ENCODE measurements at places on chromosomes 11 and 22. TPM values are rescaled to one million over a fixed set of nuclear protein-coding genes. Genes with fewer than 3 reads are reported as not detected.
A peak's percentile ranks its signal among the peaks of the same experiment; 100 is the strongest.

DNA sequence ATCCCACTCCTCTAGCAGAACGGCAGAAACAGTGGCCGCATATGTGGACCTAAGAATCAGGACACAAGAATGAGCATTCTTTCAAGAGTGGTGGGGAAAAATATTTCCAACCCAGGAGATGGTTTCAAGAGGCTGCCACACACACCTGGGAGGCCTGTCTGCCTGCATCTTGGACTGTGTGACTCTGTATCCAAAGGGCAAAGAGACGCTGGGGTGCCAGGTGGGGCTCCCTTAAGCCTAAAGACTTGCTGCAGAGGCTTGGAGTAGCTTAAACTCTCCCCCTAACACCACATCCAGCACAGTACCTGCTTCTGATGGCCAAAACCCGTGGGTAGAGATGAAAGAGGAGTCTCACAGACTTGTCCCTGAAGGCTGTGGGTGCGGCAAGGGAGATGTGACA, 3.5 kb downstream of the CXCR5 start:
- no peaks in the 10 kb centered on the region for H3K27me3 ChIP-seq
- H3K4me1 ChIP-seq: peaks cover 36% of the 10 kb centered on the region
- peak overlapping the region; percentile 85 for H3K27ac ChIP-seq
- H3K36me3 ChIP-seq: no peaks in the 10 kb centered on the region
- peak overlapping the region; percentile 31 for H3K4me3 ChIP-seq

DNA sequence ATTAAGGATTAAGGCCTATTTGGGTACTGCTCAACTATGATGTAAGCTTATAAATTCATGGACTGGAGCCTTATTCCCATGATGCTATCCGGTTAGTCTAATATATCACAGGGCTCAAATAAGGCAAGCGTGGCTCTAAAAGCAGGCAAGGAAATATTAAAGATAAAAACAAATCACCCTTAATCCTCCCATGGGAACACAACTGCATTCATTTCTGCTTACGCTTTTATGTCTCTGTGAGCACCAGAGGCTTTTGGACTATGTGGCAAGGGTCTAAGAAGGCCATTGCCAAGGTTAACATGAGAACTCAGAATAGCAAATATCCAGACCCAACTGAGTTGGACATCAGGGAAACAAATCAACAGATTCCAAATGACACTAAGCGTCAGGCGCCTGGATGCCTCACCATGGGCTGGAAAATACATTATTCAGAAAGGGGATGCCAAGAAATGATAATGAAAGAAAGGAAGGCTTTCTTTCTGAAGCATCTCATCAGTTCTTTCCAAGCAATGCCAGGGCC, 138.1 kb downstream of the SLC1A2 start:
- H3K27ac ChIP-seq: no peak overlapping the region
- H3K4me1 ChIP-seq: peaks cover 10% of the 10 kb centered on the region
- DNase-seq: no peak
- no peaks in the 10 kb centered on the region for H3K27me3 ChIP-seq

- no peak for DNase-seq
- no peaks in the 10 kb centered on the region for H3K4me1 ChIP-seq
- no peaks in the 10 kb centered on the region for H3K36me3 ChIP-seq
- no peak overlapping the region for H3K27ac ChIP-seq
- no peak overlapping the region for H3K4me3 ChIP-seq
Observed at GRCh38 chr11:101346591-101346990, 217.0 kb upstream of the PGR start.

DNA sequence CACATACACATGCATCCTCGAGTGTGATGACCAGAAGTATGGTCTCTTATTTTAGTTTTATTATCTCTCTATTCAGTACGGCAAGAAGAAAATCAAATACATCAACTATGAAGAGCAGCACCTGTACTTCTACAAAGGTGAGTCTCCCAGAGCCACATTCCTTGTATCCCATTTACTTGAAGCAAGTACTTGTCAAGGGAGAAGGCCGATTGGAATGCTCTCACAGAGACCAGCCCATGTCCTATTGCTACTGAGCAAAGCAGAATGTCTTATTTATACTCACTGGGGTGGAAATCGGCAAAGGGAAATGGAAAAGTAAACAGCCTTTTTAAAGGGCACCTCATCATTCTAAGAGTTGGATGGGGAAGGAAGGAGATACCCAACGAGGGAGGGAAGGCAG, 72.6 kb upstream of the OR5AK2 start:
- H3K27me3 ChIP-seq: no peaks in the 10 kb centered on the region
- H3K36me3 ChIP-seq: no peaks in the 10 kb centered on the region
- no peak overlapping the region for H3K27ac ChIP-seq
- DNase-seq: no peak
- peaks cover 4% of the 10 kb centered on the region for H3K4me1 ChIP-seq

Gene OR2AG2
- total RNA-seq: 0.27 TPM

Gene LARGE2
- total RNA-seq: 0.36 TPM

Gene OOSP4B
- total RNA-seq: not detected

Gene OR8G5
- total RNA-seq: not detected

All from astrocyte (in vitro differentiated cells and primary cell).